Nucleus accumbens (tissue), 56 donors: ENCODE measurements at places on chromosomes 6 and 20.

DNA sequence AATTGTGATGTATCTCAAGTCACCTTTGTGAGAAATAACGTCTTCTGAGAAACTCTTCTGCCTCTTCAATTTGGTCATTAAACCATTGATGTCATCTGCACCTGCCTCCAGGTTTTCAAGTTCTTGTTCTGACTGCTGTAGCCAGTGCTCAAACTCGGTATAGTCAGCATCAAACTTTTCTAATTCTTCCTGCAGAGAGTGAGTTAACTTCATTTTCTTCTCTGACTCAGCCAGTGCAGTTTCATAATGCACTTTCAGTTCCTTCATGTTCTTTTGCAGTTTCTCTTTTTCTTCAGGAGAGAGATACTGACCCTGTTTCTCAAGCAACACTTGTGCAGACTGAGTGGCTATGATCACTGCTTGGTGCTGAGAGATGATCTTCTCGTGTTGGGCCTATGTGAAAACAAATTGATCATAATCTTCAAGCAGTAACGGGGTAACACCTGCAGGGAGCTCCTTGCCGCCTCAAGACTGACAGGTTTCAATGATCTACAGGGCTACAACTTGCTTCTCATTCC lies 48.8 kb downstream of the DST start:
- no peak for DNase-seq

- DNase-seq = no peak
Measured at GRCh38 chr20:47273591-47274235, 82.8 kb downstream of the ZMYND8 start.

- DNase-seq = no peak
Measured at GRCh38 chr6:163132050-163132750, 282.3 kb upstream of the QKI start.

GRCh38 chr6:30816791-30817739 lies 67.3 kb upstream of the DDR1 start:
- no peak for DNase-seq

DNA sequence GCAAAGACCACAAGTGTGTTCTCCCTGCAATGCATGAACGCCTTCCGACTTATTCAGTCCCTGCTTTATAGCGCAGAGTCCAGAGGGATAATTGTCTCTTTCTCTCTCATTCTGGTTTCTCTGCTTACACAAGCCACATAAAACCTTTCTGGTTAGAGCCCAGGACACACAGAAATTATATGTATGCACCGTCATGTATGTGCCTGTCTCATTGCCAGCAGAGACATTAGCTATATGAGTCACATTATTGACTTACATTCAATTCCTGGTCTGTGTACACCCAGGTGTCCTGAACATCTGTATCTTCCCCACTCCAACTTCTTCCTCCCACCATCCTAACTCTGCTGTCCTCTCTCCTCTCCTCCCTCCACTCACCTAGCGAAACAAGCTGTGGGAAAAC lies 44.0 kb downstream of the LRFN2 start:
- no peak for DNase-seq

GRCh38 chr20:3727401-3728021 lies 5.0 kb upstream of the HSPA12B start:
- DNase-seq = no peak

- DNase-seq = no peak
Measured at GRCh38 chr6:49918787-49919186, 45.2 kb downstream of the DEFB114 start.

DNA sequence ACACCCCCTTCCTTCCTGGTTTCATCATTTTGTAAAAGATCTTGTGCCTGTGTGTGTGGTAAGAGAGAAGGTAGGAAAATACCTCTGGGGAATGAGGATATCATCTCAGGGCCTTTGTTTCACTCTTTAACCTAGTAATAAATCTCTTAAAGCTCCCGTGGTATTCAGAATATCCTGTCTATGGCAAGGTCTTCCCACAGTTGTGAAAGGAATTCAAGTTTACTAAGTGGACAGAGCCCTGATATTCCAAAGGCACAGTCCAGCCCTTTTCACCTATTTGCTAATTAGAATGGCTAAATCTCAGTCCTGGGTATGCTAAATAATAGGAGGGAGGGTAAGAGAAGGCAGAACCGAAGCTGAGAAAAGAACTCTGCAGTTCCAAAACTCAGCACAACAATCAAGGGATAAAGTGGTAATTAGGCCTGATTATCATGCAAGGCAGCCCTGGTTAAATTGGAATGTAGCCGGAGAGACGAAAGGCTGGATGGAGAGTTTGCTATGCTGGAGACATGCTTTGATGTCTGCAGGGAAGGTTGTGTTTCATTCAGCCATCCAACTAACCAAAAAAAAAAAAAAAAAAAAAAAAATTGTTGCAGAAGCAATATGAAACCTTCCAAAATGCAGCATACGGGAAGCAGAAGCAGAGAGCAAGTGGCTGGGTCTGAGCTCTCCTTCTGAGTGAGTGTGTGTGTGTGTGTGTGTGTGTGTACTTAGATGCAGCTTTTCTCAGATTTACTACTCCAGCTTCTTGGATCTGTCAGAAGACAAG lies 28.5 kb upstream of the PIM1 start:
- DNase-seq = no peak

- DNase-seq = no peak
Measured at GRCh38 chr6:127637830-127638409, 60.9 kb downstream of the C6orf58 start.

DNA sequence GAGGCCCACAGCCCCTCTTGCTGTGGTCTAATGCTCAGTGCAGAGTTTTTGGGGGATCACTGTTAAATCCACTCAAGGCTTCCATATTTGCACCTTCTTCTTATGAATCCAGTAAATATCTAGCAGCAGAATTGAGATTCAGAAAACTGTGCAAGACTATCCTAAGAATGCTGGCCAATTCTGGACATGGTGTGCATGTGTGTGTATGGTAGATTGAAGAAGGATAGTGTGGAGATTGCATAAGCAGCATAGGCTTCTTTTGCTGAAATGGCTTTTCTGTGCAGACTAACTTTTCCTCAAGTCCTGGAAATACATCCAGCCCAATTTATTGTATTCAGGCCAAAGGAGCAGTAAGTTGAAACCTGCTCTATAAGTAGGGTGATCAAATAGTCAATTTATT lies 39.7 kb downstream of the FBXO9 start:
- DNase-seq = no peak

GRCh38 chr6:16041327-16041726 lies 87.6 kb upstream of the MYLIP start:
- no peak for DNase-seq

- no peak for DNase-seq
Measured at GRCh38 chr20:12305188-12305950, 387.7 kb downstream of the BTBD3 start.

GRCh38 chr20:36144336-36144735 lies 10.2 kb upstream of the EPB41L1 start:
- no peak for DNase-seq

DNA sequence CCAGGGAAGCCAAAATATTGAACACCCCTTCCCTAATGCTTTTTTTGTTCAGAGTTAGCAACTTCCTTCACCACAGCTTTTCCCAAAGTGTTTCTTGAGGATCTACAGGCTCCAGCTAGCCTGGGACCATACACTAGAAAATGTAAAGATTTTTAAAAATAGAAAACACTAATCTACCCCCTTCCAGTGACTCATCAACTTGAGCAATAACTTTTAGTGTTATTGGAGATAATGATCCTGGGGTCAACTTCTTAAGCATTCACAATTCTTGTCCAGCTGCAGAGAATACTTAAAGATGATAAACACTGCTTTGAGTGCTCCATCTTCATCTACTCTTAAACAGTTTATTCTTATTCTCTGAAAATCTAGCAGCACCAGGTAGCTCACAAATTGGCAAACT lies 131.6 kb downstream of the COL9A1 start:
- DNase-seq = no peak

- DNase-seq = no peak
Measured at GRCh38 chr6:92047860-92048259, 1371.5 kb downstream of the EPHA7 start.
